ENCODE measurements at places on chromosomes 13 and 19.

- peak; percentile 67 for DNase-seq
These were observed 3.7 kb downstream of the KASH5 start for GRCh38 chr19:49391581-49392399.

DNA sequence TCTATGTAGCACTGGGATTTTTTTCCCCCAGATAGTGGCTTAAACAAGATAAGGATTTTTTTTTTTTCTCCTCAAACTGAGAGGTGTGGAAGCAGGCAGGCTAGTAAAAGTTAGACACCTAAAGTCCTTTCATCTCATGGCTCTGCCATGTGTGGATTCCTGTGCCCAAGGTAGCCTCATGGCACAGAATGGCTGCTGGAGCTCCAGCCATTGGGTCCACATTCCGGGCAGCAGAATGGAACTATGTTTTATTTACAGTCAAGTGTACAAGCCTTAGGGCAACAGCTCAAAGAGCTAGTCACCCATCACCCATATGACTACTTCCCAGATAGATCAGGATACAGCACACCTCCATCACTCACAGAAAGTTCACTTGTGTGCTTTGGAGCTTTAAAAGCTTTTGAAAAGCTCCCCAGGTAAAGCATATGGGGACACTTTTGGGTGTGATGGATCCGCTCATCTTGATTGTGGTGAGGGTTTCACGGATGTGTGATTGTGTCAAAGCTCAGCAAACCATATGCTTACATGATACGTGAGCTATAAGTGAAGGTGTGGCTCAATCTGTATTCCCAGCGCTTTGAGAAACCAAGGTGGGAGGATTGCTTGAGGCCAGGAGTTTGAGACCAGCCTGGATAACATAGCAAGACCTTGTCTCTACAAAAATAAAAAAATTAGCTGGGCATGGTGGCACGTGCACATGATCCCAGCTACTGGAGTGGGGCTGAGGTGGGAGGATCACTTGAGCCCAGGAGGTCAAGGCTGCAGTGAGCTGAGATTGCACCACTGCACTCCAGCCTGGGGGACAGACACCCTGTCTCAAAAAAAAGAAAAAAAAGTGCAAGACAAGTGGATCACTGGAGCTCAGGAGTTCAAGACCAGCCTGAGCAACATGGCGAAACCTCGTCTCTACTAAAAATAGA is 18.1 kb downstream of the PGLS start:
- DNase-seq = no peak

GRCh38 chr13:32136716-32137115 is 105.1 kb downstream of the FRY start:
- DNase-seq = no peak

- no peak for DNase-seq
These were observed 138.9 kb upstream of the RFC3 start for GRCh38 chr13:33678906-33679657.

DNA sequence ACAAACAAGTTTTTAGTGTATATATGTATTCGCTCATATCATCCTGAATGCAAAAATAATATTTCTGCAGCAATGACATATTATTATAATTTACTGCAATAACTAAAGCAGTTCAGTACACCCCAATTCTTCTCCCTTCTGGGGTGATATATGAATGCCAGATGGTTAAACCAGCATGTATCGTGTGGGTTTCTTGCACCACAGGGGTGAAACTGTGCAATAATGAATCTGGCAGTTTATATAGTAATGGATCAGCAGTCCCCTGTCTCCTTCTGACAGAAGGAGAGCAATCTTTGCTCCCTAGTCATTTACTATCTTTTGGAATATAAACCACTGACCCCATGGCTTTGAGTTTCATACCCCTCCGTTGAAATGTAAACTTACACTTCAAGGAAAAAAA is 228.6 kb upstream of the KLHL1 start:
- no peak for DNase-seq

DNA sequence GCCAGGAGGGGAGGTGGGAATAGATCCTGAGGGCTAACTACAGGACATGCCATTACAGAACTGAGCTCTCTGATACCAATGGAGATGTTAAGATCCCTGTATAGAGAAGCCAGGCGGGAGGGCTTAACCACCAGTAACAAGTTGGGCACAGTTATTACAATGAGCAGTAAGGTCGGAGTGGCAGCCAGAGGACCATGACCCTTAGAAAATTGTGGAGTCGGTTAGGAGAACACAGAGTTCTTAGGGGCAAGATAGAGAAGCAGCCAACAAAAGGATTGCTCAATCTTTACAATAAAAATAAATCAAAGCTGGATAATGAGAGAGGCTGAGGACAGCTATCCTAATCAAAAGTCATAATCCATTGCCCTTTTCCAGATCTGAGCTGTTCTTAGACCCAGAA is 10.4 kb downstream of the CPB2 start:
- no peak for DNase-seq

- DNase-seq = no peak
These were observed 20.3 kb downstream of the CSNK1G2 start for GRCh38 chr19:1961000-1961883.

DNA sequence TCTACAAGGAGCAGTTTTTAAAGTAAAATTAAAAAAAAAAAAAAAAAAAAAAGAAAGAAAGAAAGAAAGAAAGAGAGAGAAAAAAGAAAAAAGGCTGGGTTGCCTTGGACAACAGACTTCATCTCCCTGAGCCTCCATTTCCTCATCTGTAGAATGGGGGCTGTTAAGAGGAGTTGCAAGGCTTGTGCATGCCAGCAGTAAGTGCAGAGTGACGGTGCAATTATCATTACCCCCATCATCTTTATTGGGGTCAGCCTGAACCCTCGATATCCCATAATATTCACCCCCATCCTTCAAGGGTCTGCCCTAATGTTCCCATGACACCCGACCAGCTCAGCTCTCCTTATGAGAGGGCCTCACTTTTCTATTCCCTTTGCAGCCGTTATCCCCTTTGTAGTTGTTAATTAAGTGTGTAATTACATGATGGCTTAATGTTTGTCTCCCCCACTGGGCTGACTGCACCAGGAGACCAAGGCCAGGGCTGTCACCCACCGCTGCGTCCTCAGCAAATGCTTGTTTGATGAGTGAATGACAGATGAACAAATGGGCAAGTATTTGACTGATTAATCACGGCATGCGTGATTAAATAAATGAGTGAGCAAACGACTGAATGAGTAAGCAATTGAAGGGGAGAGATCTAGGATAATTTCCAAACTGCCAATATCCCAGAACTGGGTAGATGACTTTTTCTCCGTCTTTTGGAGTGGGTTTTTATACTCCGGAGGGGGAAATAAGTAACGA is 10.1 kb downstream of the FOSB start:
- no peak for DNase-seq

DNA sequence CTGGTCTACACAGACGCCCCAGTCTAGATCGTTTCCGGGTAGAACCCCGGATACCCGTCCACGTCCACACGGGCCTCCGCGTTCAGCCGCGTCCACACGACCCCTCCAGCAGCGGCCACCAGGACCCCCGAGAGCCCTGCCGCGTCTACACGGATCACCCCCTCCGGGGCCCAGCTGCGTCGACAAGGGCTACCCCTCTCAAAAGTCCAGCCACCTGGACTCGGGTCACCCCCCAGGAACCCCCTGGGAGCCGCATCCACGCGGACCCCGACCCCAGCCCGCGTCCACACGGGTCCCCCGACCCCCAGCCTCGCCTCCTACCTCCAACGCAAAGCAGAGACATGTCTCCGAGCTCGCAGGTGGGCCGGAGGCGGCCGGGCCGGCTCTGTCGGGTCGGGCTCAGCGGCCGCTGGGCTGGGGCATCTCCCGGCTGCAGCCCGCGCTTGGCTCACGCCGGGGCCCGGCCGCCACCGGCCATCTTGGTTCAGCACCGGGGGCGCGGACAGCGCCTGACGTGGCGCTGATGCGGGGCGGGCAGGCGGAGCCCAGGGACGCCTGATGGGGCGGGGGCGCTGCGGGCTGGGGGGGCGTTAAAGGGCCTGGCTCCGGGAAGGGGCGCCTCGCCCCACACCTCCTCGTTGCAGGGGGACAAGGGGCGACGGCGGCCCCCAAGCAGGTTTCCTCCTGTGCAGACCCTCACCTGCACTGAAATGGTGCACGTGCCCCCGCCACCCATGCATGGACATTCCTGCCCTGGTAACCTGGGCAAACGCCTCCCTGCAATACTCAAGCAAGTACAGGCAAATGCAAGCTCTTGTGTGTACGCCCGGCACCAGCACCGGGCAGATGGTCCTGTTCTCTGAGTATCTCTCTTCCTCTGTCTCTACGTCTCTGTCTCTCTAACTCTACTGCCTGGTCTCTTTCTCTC is at the start of gene UNC13A:
TSS of gene UNC13A (minus strand) at position 498 of the 928 bp plus-strand sequence. CDS start at position 343, 155 bp downstream.
- peak; percentile 28 for DNase-seq

DNA sequence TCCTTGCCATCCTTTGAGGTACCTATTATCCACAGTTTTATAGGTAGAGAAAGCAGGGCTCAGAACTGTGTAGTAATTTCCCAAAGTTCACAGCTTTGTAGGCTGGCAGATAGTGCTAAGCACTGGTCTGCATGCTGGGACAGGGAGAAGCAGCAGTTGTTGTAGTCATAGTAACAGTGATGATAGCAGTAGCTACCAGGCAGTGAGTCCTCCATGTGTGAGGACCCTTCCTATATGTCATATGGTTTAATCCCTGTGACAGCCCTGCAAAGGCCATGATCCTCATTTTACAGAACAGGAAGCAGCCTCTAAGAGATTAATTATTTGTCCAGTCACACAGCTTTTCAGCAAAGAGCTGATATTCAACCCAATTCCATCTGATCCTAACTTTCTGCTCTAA is 21.0 kb downstream of the SERP2 start:
- DNase-seq = no peak

DNA sequence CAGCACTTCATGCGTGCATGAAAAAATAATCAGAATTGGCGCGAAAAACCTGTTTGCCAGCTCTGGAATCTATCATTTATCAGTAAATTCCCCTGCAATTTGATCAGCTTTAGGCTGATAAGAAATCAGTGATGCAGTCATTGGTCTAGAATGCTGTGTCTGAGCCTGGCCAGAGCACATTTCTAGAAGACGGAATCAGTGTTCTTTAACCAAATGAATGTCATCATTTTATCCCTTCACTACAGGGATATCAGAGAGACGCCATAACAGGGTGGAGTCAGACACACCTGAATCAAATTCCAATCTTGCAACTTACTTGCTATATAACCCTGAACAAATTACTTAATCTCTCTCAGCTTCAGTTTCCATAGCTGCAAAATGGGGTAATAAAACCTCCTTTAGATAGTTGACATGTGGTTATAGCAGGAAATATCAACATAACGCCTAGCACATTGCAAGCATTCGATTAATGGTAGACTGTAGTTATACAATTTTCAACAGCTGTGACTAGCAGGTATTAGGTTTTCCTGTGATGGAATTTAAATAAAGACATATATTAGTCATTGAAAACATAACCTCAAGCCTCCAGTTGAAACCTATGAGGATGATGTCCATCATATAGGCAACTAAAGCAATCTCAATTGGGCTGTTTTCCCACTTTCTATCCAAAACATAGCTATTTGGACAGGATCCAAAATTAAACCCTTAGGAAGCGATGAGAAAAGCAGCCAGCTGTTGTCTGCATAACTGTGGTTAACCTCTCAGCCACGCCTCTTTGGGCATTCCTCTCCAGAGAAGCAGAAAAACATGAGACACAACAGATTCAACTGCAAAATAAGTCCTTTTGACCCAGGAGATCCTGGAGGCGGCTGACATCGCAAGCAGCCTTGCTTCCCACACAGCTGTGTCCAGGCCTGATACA is 51.6 kb upstream of the UBL3 start:
- no peak for DNase-seq

- no peak for DNase-seq
These were observed 409.0 kb downstream of the GPC6 start for GRCh38 chr13:93635616-93636032.

DNA sequence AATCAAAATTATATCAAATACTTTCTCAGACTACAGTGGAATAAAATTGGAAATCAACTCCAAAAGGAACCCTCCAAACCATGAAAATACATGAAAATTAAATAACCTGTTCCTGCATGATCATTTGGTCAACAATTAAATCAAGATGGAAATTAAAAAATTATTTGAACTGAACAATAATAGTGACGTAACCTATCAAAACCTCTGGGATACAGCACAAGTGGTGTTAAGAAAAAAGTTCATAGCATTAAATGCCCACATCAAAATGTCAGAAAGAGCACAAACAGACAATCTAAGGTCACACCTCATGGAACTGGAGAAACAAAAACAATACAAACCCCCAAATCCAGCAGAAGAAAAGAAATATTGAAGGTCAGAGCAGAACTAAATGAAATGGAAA is 1460.7 kb downstream of the OLFM4 start:
- no peak for DNase-seq

DNA sequence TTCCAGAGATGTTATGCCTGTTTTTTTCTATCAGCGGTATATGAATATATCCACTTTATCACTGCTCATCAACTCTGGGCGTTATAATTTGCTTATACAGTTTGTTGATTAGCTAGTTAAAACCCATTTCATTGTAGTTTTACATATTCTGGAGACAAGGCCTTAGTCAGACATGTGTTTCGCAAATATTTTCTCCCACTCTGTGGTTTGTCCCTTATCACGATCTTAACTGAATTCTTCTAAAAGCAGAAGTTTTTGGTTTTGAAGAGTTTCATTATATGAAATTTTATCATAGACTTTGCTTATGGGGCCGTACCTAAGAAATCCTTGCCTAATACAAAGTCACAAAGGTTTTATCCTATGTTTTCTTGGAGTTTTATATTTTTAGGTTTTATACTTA is 84.6 kb downstream of the FRY start:
- DNase-seq = no peak

DNA sequence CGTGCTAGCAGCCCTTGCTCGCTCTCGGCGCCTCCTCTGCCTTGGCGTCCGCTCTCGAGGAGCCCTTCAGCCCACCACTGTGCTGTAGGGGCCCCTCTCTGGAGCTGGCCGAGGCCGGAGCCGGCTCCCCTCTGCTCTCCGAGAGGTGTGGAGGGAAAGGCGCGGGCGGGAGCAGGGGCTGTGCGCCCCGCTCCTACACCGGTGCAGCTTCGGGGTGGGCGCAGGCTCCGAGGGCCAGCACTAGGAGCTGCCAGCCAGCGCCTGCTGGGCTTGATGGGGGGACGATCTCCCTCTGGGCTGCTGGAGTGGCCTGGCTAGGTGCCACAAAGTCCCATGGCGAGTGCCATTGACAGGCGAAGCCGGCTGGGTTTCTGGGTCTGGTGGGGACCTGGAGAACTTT is 365.5 kb downstream of the SLITRK1 start:
- DNase-seq = no peak

- DNase-seq = no peak
These were observed 19.9 kb downstream of the LRCH1 start for GRCh38 chr13:46572752-46573431.

Data from NCI-H2107 (cell line).